Psoas muscle (tissue), 8 donors: ENCODE measurements at places on chromosomes 5 and 9. TPM values are rescaled to one million over a fixed set of nuclear protein-coding genes. Genes with fewer than 3 reads are reported as not detected.

GRM6 gene
- not detected for total RNA-seq

PKD2L2 gene
- total RNA-seq: 1.3 TPM

CCL21 gene
- total RNA-seq: 3.5 TPM

SPINK5 gene
- total RNA-seq: 0.41 TPM

CDC25C gene
- not detected for total RNA-seq

SPTAN1 gene
- total RNA-seq: 54.7 TPM

SLIT3 gene
- 2.1 TPM for total RNA-seq

SCGB3A1 gene
- not detected for total RNA-seq

LRRC70 gene
- 0.64 TPM for total RNA-seq

ZBTB43 gene
- 98.3 TPM for total RNA-seq

PFN3 gene
- not detected for total RNA-seq

SIT1 gene
- total RNA-seq: 0.23 TPM

INSYN2B gene
- total RNA-seq: not detected

DNA sequence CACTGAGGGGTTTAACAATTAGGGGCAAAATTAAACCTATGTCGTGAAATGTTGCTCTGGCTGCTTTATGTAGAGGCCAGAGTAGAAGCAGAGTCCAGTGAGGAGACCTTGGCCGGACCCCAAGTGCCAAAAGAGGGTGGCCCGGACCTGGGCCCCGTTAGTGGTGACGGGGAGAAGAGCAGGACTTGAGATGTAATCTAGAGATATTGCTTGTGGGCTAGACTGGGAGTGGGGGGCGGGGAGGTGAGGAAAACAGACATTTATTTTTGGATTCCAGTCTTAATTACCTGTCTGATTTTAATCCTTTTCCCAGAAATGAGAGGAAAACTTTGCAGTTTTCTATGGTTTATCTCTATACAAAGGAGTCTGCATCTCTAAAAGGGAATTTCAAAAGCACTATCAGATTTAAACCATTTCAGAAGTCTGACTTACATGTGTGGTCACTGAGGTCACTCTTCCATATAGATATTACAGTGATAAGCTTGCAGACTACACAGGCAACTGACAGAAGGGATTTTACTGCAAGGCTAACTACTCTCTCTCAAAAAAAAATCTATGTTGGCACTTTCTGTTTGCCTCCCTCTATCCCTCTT is 108.1 kb downstream of the MED27 start:
- H3K4me1 ChIP-seq: peaks cover 10% of the 10 kb centered on the region
- H3K27ac ChIP-seq: no peak overlapping the region
- no peaks in the 10 kb centered on the region for H3K27me3 ChIP-seq
- H3K36me3 ChIP-seq: no peaks in the 10 kb centered on the region
- H3K4me3 ChIP-seq: no peak overlapping the region
- no peak for DNase-seq

- no peaks in the 10 kb centered on the region for H3K4me1 ChIP-seq
- H3K27ac ChIP-seq: no peak overlapping the region
- H3K27me3 ChIP-seq: no peaks in the 10 kb centered on the region
- no peak for DNase-seq
- H3K36me3 ChIP-seq: no peaks in the 10 kb centered on the region
Observed at GRCh38 chr5:6804766-6805501, 91.7 kb downstream of the TENT4A start.

GRCh38 chr9:16213781-16214515 is 656.5 kb downstream of the BNC2 start:
- DNase-seq: peak; percentile 46
- no peaks in the 10 kb centered on the region for H3K36me3 ChIP-seq
- no peak overlapping the region for H3K4me3 ChIP-seq
- H3K27ac ChIP-seq: no peak overlapping the region
- no peaks in the 10 kb centered on the region for H3K27me3 ChIP-seq
- no peaks in the 10 kb centered on the region for H3K4me1 ChIP-seq

- no peak overlapping the region for H3K27ac ChIP-seq
- peak; percentile 39 for DNase-seq
- no peaks in the 10 kb centered on the region for H3K4me1 ChIP-seq
- no peak overlapping the region for H3K4me3 ChIP-seq
- H3K27me3 ChIP-seq: no peaks in the 10 kb centered on the region
- H3K36me3 ChIP-seq: no peaks in the 10 kb centered on the region
Observed at GRCh38 chr5:110086658-110087388, 397.1 kb downstream of the MAN2A1 start.

DNA sequence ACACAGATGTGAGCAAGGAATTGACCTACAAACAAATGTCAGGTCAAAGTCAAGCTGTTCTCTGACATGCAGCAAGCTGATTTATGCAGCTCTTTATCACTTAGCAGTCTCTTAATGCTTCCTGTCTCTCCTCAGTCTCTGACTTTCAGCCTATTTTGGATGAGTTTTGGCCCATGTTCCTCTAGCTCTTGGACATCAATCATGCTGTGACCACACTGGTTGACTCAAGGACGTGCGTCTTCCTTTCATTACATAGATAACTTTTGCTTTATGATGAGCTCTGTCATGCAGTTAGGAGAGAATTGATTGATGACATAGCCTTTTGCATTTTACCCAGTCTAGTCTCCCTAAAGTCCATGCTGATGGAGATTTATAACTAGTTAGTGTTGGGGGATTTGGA is 9.4 kb upstream of the REEP5 start:
- no peak for DNase-seq
- peaks cover 11% of the 10 kb centered on the region for H3K4me1 ChIP-seq
- H3K36me3 ChIP-seq: no peaks in the 10 kb centered on the region
- no peak overlapping the region for H3K4me3 ChIP-seq

- H3K36me3 ChIP-seq: no peaks in the 10 kb centered on the region
- no peak overlapping the region for H3K4me3 ChIP-seq
- no peaks in the 10 kb centered on the region for H3K4me1 ChIP-seq
- H3K27ac ChIP-seq: no peak overlapping the region
Observed at GRCh38 chr5:176781054-176781375, 29.3 kb upstream of the UNC5A start.

DNA sequence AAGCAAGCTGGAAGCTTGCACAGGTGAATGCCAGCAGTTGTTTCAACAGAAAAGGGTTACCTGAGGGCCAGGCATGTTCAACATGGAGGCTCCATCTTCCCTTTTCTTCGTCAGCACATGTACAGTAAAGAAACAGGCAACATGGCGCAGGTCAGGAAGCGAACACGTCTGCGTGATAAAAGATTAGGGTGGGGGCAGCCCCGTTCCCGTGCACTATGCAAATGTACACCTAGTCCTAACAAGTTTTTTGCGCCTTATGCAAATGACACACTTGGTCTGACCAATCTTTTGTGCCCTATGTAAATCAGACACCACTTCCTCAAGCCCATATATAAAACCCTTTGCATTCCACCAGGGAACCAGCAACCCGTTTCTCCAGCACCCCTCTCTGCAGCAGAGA is 452.1 kb upstream of the PTPRD start:
- no peaks in the 10 kb centered on the region for H3K4me1 ChIP-seq
- H3K4me3 ChIP-seq: no peak overlapping the region
- no peak overlapping the region for H3K27ac ChIP-seq

GRCh38 chr5:31194892-31195555 is 1.5 kb downstream of the CDH6 start:
- peaks cover 6% of the 10 kb centered on the region for H3K27me3 ChIP-seq
- H3K27ac ChIP-seq: no peak overlapping the region
- H3K4me1 ChIP-seq: no peaks in the 10 kb centered on the region
- peak overlapping the region; percentile 57 for H3K4me3 ChIP-seq
- H3K36me3 ChIP-seq: no peaks in the 10 kb centered on the region
- DNase-seq: no peak

- no peaks in the 10 kb centered on the region for H3K4me1 ChIP-seq
- H3K27ac ChIP-seq: no peak overlapping the region
- no peaks in the 10 kb centered on the region for H3K36me3 ChIP-seq
- H3K4me3 ChIP-seq: no peak overlapping the region
- H3K27me3 ChIP-seq: no peaks in the 10 kb centered on the region
Observed at GRCh38 chr5:143665866-143666265, 146.1 kb upstream of the HMHB1 start.

DNA sequence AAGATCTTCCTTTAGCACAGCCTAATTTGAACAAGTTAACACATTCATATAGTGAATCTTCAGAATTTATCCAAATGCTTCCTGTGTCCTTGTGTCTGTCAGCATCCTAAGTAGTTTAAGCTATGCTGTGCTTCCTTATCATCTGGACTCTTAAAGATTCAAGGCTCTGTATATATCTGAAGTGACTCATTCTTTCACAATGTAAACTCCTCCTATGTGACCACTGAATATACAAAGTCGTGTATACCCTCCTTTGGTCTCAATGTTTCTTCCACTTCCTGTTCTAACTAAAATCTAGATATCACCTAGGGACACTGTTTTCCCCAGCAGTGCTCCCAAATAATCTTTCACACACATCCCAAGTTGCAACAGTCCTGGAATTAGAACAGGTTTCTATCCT is 935.7 kb upstream of the NUDT12 start:
- H3K27me3 ChIP-seq: no peaks in the 10 kb centered on the region
- no peak overlapping the region for H3K27ac ChIP-seq
- no peaks in the 10 kb centered on the region for H3K36me3 ChIP-seq
- no peak overlapping the region for H3K4me3 ChIP-seq
- no peaks in the 10 kb centered on the region for H3K4me1 ChIP-seq
- DNase-seq: no peak

DNA sequence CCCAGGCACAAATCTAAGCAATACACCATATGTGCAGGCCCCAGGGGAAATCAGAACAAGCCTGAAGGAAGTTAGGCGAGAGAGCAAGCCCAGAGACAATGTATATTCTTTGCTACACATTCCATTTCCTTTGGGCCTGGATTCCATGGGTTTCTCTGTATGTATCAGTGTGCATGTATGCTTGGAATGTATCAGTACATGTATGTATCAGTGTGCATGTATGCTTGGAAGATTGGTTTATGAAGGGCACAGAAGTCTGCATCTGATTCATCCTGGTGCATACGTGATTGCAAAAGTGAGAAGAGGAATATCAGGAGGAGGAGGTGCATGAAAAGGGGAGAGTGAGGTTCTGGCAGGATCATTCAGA is 232.6 kb upstream of the ANKRD55 start:
- H3K4me1 ChIP-seq: no peaks in the 10 kb centered on the region
- no peaks in the 10 kb centered on the region for H3K36me3 ChIP-seq
- H3K27ac ChIP-seq: no peak overlapping the region
- no peak for DNase-seq
- no peak overlapping the region for H3K4me3 ChIP-seq

GRCh38 chr9:127548352-127548881 is 63.7 kb upstream of the STXBP1 start:
- H3K4me3 ChIP-seq: no peak overlapping the region
- no peaks in the 10 kb centered on the region for H3K4me1 ChIP-seq
- no peak overlapping the region for H3K27ac ChIP-seq
- no peaks in the 10 kb centered on the region for H3K36me3 ChIP-seq
- no peak for DNase-seq

- H3K4me3 ChIP-seq: no peak overlapping the region
- DNase-seq: no peak
- H3K27ac ChIP-seq: no peak overlapping the region
- no peaks in the 10 kb centered on the region for H3K4me1 ChIP-seq
- H3K27me3 ChIP-seq: no peaks in the 10 kb centered on the region
Observed at GRCh38 chr5:180557217-180557809, 34.0 kb downstream of the SCGB3A1 start.
